ENCODE measurements at places on chromosomes 12 and 14.
A peak's percentile ranks its signal among the peaks of the same experiment; 100 is the strongest.

GRCh38 chr12:5485454-5485853 is 53.5 kb downstream of the NTF3 start:
- DNase-seq: no peak

GRCh38 chr12:44689587-44689986 is 186.5 kb downstream of the NELL2 start:
- no peak for DNase-seq

DNA sequence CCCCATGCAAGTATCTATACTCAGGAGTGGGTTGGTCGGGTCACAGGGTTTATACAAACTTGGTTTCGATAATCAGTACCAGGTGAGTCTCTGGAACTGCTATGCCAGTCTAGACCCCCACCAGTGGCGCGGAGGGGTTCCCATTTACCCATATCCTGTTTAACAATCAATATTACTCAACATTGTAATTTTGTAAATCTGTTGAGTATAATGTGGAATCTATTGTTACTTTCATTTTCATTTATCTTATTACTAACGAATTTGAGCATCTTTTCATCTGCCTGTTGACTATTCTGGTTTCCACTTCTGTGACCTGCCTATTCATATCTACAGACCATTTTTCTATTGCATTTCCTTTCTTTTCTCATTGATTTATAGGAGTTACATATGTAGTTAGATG is 275.2 kb upstream of the CRY1 start:
- no peak for DNase-seq

GRCh38 chr14:99247101-99247729 is 24.8 kb downstream of the BCL11B start:
- DNase-seq: no peak

DNA sequence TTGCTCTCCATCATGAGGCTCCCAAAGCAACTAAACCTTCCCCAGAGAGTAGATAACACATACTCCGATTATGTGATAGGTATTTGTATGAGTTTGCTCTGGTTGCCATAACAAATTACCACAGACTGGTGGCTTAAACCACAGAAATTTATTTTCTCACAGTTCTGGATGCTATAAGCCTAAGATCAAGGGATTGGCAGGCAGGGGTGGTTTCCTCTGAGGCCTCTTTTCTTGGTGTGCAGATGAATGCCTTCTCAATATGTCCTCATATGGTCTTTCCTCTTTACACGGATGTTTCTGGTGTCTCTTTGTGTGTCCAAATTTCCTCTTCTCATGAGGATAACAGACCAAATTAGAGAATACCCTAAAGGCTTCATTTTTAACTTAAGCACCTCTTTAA is 285.8 kb upstream of the GRIP1 start:
- no peak for DNase-seq

- DNase-seq: no peak
These were observed 97.6 kb downstream of the FGD4 start for GRCh38 chr12:32496946-32497345.

- DNase-seq: peak; percentile 74
These were observed 11.2 kb upstream of the FKBP11 start for GRCh38 chr12:48936379-48936979.

GRCh38 chr14:45359746-45360145 is 106.7 kb upstream of the MIS18BP1 start:
- DNase-seq: no peak

GRCh38 chr12:57434517-57435223 is at the start of gene INHBC:
INHBC (plus strand) TSS chr12:57434784; CDS start chr12:57434887, 103 bp downstream.
- no peak for DNase-seq

DNA sequence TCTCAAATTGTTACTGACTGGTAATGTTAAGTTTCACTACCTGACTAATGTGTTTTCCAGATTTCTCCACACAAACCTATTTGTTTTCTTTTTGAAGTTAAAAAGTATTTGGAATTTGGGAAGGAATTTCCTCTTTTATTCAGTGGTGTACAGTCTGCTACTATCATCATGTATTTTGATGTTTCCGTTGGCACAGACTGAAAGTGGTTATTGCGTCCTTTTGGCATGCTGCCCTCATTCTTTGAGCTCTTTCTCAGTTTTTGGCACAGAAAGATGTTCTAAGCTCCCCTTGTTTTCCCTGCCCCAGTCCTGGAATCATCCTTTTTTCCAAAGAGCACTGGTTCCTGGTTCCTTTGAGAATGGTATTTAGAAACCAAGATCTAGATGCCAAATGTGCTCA is 31.4 kb upstream of the RTRAF start:
- no peak for DNase-seq

DNA sequence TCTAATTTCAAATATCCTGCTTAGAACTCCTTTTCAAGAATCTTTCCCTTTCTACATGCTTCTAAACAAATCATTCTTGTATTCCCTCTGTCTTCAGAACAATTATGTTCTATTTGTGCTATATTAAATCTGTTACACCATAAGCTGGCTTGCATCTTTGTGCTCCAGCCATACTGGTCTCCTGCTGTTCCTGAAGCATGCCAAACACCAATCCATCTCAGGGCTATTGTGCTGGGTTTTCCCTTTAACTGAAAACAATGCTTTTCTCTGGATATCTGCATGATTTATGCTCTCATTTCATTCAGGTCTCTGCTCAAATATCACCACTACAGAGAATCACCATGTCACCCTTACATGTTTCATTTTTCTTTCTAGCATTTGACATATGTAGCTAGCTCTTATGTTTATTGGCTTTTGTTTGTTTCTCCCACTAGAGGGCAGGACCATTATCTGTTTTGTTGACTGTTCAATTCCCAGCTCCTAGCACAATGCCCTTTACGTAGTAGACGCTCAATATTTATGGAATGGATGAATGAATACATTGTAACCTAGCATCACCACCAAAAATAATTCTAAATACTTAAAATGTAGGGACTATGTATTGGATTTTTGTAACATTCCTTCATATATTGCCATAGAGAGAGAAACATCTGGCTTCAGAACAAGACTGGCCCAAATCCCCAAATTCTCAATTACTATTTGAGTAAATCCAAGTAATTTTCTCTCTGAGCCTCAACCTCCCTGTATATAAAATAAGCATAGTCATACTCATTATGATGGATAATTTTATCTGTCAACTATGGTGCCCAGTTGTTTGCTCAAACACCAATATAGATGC is 302.0 kb upstream of the SYT1 start:
- DNase-seq: no peak

- no peak for DNase-seq
These were observed 6.6 kb downstream of the MAX start for GRCh38 chr14:65095633-65096205.

GRCh38 chr14:92675976-92676375 is 72.5 kb downstream of the LGMN start:
- no peak for DNase-seq

- DNase-seq: no peak
These were observed 872 bp downstream of the FAM177A1 start for GRCh38 chr14:35046751-35047536.

GRCh38 chr12:114834621-114835020 is 150.6 kb upstream of the TBX3 start:
- no peak for DNase-seq

DNA sequence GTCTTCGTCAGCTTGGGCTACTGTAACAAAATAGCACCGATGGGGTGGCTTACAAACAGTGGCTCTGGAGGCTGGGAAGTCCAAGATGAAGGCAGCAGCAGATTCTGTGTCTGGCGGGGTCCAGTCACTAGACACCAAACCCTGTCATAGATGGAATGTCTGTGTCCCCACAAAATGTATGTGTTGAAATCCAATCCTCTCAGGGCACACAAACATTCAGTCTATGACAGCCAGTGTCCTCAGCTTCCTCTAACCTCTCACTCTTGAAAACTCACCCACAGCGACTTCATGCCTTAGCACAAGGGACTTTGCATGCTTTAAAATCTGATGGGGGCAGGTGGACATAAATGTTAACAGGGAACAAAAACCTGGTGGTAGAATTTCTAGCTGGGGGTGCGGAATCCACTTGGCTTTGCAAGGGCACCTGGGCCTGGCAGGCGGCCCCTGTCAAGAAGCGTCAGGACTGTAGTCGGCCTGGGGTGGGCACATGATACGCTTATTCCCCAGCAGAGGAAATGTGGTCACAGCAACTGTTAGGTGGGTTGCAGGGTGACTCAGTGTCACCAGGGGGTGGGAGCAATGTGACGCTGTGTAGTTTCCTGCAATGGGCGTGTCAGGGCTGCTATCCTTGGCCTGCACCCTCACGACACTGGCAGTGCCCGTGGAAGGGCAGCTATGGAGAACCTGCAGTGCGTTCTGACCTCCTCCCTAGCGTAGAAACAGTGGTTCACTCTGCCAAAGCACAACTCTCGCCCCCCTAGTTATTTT is 17.7 kb downstream of the RIN3 start:
- DNase-seq: no peak

- no peak for DNase-seq
These were observed 1417.5 kb upstream of the SEL1L start for GRCh38 chr14:82951171-82951570.

GRCh38 chr14:62081012-62081612 is 318.9 kb downstream of the SNAPC1 start:
- no peak for DNase-seq

DNA sequence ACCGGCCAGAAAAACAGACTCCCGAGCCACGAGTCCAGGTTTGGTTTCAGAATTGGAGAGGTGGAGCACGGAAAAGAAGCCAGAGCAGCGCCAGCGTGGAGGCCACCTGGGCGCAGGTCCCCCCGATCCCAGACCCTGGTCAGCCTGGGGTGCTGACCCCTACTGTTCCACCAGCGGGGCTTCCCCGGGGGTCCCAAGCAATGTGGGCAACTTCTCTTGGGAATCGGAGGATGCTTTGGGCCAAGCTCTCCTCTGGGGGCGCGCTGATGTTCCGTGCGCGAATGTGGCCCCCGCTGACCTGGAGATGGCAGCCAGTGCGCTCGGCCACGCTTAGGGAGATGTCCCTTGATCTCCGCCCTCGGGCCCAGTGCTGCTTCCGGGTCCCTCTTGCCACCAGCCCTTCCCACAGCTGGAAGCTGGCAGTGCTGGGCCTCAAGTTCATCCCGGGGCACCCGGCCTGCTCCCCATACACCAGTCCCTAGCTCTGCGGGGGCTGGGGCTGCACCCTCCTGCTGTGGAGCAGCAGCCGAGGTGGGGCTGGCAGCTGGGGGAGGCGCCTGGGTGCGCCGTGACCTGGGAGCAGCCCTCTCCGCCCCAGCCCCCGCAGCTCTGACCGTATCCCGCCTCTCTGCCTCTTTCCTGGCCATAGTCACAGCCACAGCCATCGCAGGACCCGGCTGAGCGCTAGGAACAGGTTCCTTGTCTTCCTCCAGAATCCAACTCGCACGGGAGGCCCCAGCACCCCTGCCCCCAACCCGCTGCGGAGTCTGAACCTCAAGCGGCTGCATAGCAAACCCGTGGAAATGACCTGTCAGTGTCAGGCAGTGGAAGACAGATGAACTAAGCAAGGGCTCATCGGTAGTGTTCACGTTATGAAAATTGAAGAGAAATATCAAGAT is 91.2 kb downstream of the RCOR1 start:
- DNase-seq: peak; percentile 25

DNA sequence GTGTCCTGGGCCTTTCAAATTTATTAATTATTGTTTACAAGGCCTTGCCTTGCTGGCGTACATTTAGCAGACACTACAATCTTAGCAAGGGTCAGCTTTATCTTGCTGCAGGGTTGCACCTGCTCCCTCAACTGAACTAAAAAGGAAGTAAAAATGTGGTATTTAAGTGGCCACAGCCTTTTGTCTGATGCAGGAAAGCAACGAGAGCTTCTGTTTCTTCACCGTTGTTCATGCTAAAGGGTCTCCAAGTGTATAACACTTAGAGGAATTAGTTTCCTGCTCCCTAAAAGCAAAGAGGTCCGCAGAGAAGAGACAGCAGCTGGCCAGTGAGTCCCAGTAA is 62.8 kb upstream of the EGLN3 start:
- DNase-seq: no peak

DNA sequence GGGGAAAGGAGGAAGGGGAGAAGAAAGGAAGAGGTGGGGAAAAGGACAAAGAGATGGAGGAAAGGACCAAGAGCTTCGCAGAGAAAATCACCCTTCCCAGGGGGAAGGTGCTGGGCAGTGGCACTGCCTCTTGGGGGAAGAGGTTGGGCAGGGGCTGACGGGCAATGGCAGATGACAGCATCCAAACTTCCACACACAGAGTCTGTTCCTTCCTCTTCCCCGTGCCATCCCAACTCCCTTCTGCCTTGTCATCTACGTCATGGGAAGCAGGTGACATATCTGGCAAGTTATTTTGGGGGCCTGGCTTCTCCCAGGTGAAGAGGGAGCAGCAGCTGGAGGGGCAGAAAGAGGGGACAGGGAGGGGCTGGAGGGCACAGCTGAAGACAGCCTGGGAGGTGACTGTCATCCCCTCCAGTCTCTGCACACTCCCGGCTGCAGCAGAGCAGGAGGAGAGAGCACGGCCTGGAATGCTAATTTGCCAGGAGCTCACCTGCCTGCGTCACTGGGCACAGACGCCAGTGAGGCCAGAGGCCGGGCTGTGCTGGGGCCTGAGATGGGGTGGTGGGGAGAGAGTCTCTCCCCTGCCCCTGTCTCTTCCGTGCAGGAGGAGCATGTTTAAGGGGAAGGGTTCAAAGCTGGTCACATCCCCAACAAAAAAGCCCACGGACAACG is 43.9 kb upstream of the IQSEC3 start:
- DNase-seq: no peak

DNA sequence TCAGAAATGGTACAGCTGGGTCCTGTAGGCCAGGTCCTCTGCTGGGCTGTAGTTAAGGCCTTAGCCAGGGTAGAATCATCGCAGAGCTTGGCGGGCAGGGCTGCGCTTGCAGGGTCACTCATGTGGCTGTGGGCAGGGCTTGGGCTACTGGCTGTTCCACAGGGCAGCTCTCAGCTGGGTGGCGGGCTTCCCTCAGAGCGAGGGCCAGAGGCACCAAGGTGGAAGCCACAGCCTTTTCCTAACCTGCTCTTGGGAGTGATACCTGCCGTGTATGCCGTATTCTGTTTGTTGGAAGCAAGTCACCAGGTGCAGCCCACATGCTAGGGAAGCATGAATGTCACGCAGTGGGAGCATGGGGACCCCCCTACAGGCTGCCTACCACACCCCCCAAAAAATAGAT is 69.8 kb upstream of the RIN3 start:
- DNase-seq: no peak

GRCh38 chr14:100824091-100824551 is 1.8 kb upstream of the MEG3 start:
- DNase-seq: no peak

- no peak for DNase-seq
These were observed 33.1 kb downstream of the ASCL4 start for GRCh38 chr12:107807471-107808150.

GRCh38 chr14:64684091-64684490 is 20.1 kb upstream of the PLEKHG3 start:
- DNase-seq: no peak

Data from Calu3 (cell line).